ENCODE measurements at places on chromosomes 16 and 17. TPM values are rescaled to one million over a fixed set of nuclear protein-coding genes. Genes with fewer than 3 reads are reported as not detected.

Gene PIPOX
- total RNA-seq, result 0.14 TPM

Gene RHBDF1
- total RNA-seq, result 28.2 TPM

Gene SLC16A11
- not detected for total RNA-seq

Gene HOXB2
- total RNA-seq, result 0.64 TPM

Gene EXOC3L1
- 0.20 TPM for total RNA-seq

Gene KRTAP3-2
- 0.33 TPM for total RNA-seq

Gene CMTM2
- total RNA-seq, result not detected

Gene SGSH
- 26.5 TPM for total RNA-seq

Gene CETP
- total RNA-seq, result not detected

Gene KRTAP3-1
- total RNA-seq, result not detected

Gene ZNF830
- total RNA-seq, result 15.0 TPM

Gene SKAP1
- total RNA-seq, result not detected

Gene CRHR1
- total RNA-seq, result 0.09 TPM

Gene NSF
- total RNA-seq, result 18.2 TPM

Gene EPOP
- 12.0 TPM for total RNA-seq

Gene TBC1D3C
- not detected for total RNA-seq

Gene KRTAP2-1
- not detected for total RNA-seq

Gene IRX3
- total RNA-seq, result 6.5 TPM

Gene ATP2A1
- 5.2 TPM for total RNA-seq

Gene TUBB3
- 265 TPM for total RNA-seq

Gene LRRC36
- 0.08 TPM for total RNA-seq

Gene DOC2A
- total RNA-seq, result 1.5 TPM

Gene C1QTNF1
- total RNA-seq, result 59.1 TPM

Gene SLC52A1
- 0.74 TPM for total RNA-seq

Gene HOXB13
- 2.1 TPM for total RNA-seq

Measured in A549 treated with AZD2906 at 1 μM for 4 hours (cell line).